ENCODE measurements at places on chromosomes 2 and 18.
A peak's percentile ranks its signal among the peaks of the same experiment; 100 is the strongest.

GRCh38 chr2:167450364-167450763 is 562.1 kb downstream of the XIRP2 start:
- no peak for DNase-seq

GRCh38 chr2:174553811-174554493 is 43.7 kb downstream of the WIPF1 start:
- no peak for DNase-seq

DNA sequence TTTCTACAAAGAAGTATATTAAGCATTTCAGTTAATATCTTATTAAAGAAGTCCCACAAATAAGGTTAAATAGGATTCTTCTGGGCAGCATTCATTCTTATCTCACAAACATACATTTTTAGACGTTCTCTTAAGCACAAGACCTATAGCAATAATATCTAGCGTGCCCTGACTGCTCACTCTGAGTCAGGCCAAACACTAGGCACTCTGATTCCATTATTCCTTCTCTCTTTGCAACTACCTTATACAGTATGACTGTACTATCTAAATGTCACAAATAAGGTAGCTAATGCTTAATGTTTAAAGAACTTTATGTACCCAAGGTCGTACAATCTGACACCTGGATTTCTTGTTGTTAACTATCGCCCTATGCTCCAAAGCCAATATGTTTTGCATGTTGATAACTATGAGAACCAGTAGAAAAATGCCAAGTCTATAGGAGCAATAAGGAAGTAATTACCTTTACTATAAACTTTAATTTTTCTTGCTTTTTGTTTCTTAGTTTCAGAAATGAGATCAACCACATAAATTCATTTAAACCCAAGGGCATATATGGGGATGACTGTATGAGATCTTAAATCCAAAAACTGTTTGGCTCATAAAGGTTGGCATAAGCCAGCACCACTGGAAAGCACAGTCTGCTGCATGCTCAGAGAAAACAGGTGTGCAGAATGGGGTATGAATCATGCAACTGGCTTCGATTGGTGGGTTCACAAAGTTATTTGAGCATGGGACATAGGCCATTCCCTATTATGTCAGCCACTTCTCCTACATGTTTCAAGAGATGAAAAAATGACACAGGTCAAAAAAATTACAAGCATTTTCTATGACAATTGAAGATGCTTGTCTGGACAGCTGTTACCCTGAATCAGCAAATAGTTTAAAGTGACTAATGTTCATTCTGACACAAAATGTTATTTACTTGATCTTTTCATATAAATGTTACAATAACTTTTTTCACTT is 352.0 kb downstream of the IRS1 start:
- DNase-seq = no peak

DNA sequence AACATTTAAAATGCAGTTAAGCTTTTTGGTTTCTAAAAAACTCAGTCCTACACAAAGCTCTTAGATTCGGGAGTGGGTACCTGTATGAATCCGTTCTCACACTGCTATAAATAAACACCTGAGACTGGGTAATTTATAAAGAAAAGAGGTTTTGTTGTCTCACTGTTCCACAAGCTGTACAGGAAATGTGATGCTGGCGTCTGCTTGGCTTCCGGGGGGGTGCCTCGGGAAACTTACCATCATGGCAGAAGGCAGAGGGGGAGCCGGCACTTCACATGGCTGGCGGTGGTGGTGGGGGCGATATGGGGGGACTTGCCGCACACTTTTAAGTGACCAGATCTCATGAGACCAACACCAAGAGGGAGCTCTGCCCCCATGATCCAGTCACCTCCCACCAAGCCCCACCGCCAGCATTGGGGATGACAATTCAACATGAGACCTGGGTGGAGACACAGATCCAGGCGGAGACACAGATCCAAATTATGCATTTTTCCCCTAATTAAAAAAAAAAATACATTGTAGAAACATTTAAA is 222.5 kb downstream of the GBX2 start:
- DNase-seq = no peak

DNA sequence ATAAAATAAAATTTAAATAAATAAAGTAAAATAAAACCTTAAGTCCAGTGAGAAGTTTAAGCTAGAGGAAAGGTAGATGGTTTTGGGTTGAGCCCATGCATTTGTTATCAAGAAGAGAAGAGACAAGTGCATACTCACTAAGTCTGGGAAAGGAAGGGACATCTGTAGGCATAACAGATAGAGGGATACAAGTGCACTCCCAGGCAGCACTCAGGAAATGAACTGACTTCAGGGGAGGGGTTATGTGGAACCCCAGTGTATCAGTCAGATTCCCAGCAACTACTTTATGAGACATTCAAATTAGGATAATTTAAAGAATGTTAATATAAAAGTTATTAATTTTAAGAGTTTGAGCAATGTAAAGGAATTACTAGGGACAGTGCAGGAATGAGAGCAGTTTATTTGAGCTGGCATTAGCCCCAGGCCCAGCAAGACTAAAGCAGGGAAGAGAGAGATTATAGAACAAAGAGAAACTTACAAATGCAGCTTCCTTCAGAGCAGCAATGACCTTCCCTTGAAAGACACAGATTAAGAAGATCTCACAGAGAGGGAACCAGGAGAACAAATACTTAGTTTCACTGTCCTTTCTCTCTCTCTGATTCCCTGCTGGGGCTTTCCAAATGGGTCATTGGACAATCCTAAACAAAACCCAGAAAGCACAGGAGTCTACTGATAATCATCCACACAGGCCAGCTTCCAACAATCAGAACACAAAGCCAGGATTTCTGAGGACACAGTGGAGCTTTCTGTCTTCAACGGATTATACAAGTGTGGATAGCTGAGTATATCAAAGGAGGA is 109.7 kb downstream of the ERBB4 start:
- peak; percentile 69 for DNase-seq

GRCh38 chr2:233124421-233125080 is 64.4 kb downstream of the INPP5D start:
- DNase-seq = peak; percentile 35

- DNase-seq = no peak
These were observed 42.5 kb upstream of the BCL11A start for GRCh38 chr2:60595953-60596352.

GRCh38 chr2:70891572-70892357 is 43.9 kb upstream of the ATP6V1B1 start:
- DNase-seq = no peak

GRCh38 chr18:49628881-49629795 is 67.3 kb downstream of the LIPG start:
- peak; percentile 22 for DNase-seq

GRCh38 chr2:233798335-233799086 is 20.4 kb downstream of the MROH2A start:
- no peak for DNase-seq

DNA sequence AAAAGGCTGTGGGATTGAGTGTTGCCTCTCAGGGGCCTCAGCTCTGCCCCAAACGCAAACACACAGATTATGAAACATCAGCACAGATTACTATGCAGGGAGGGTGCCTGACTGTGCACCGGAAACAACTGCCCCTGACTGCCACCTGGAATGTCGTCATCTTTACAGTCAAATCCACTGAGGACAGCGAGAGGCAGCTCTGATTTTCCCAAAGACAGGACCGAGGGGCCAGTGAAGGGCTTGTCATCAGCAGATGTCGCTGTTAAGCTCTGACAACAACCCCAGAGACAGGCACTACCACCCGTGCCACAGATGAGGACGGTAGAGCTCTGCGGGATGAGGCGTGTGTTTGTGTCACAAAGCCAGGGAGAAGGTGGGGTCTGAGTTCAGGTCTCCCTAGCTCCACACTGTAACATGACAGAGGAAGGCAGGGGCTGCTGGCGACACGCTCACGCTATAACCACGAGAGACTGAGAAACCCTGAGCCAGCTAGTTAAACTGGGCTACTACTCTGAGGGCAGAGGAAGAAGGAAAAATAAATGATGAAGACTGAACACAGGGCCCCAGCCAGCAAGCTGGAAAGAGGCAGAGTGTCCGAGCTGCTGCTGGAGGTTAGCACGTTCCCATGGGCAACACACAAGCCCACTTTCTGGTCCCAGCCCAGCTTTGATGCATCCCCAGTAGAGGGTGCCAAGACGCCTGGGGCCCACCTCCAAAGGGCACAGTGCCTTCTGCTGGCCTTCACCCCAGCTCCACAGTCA is 47.0 kb downstream of the PARD6G start:
- DNase-seq = peak; percentile 62

DNA sequence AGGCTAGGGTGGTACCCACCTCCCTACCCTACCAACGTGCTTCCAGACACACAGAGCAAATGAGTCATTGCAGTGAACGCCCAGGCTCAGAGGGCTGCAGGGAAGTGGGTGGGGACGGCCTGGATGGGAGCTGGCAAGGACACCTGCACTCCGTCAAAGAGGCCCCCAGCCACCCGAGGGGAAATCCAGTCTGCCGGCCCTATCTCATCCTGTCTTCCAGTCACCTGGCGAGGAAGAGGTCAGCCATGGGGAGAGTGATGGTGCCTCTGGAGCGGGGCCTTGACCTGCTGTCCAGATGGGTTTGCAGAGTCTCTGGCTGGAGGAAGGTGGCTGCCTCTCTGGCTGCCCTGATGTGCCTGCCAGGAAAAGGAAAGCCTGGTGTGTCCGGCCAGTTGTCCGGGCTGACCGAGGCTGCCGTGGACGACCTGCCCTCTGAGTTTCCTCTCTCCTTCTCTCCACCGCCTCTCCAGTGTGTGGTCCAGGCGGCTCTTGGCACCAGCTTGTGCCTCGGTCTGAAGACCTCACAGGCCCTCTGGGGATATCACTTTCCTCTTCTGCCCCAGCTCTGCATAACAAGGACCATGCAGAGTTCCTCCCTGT is 209.7 kb upstream of the COPS8 start:
- DNase-seq = no peak

DNA sequence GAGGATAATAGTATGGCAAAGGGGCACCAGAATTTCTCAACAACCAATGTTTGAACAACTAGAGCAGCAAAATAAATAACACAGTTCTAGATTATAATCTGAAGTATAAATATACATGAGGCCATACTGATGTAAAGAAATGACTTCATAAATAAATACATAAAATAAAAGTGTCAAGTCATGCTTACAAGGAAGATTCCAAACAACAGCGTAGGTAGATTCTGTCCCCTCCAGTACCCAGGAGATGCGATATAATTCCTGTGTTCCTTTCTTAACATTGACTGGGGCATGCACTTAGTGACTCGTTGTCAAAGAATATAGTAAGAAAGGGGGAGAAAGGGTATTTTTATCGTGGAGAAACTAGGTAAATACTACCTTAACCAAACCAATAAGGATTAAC is 355.1 kb downstream of the DPP10 start:
- DNase-seq = no peak

GRCh38 chr2:135664623-135665068 is 77.0 kb upstream of the UBXN4 start:
- no peak for DNase-seq

DNA sequence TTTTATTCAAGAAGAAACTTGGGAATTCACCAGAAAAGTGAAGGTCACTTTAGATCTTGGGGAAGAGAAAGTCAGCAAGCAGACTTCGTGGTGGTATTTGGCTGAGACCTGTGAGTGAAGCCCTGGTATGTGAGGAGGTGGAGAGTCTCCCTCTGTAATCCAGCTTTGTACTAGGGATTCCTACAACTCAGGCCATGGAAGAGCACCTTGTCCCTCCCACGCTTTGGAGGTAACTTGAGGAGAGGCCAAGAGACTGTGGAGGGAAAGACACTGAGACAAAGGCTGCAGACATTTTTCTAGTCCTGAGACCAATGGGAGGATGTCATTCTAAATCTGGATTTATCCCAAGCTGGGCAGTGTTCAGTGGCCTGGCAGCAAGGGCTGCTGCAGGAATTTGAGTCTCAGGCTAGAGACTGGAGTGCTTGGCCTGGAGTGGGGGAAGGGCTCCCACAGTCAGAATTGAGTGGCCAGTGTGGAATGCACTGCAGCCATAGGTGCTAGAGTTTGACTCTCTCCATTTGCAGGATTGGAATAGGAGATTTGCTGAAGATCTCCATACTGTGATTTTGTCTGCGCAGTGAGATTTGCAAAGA is 219.0 kb downstream of the ACTR3 start:
- no peak for DNase-seq

DNA sequence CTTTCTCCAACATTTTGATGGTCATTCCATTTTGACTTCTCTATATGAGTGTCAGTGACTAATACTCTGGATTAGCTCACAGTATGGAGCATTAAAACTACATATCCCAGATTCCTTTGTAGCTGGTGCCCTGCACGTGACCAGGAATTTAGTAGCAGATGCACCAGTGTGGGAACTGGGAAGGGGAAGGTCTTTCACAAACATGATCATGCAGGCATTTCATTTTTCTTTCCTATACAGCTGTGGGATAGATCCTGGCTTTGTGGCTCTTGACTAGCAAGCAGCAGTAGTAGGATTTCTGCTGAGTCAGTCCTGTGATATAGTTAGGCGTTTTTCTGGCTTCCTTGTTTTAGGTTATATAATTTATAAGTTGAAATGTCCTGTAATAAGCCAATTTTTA is 971.0 kb upstream of the CDH2 start:
- DNase-seq = no peak

- DNase-seq = peak; percentile 3
These were observed 486 bp upstream of the GPR39 start for GRCh38 chr2:132415915-132416722.

GRCh38 chr2:152755029-152755428 is 36.6 kb downstream of the ARL6IP6 start:
- no peak for DNase-seq
